ENCODE measurements at places on chromosomes 16 and 17. TPM values are rescaled to one million over a fixed set of nuclear protein-coding genes. Genes with fewer than 3 reads are reported as not detected.

Gene CHST6
- total RNA-seq: not detected

Gene CYB561
- total RNA-seq: 16.9 TPM

Gene PPY
- total RNA-seq: not detected

DNA sequence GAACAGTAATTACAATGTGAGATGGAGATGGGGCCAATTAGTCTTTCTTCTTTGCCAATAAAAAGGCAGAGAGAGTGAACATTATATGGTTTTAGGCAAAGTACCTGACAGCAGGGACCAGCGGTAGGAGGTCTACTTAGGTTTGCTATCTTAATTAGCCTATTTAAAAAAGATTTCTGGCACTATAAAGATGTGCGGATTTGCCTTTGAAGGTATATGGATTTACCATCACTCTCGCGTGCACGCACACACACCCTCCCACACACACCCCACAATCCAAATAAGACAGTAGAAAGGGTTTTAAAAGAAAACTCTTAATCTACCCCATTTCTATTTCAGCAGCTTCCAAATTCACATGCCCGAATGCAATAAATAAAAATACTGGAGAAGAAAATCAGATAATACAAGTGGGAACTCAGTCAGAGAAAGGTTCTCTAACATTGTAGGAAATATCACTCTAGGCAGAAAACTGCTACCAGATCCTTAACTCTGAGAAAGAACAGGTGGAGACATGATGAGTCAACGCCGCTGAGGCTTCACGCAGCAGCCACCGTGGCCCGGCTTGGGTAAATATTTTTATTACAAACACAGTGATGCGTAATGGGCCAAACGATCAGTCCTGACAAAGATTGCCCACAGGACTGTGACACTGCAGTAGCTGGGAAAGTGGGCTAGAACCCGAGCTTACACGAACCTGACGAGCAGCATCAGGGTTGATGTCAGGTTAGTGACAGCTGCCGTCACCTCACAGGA, 66.6 kb upstream of the AXIN2 start:
- H3K4me1 ChIP-seq: peaks cover 4% of the 10 kb centered on the region
- peak overlapping the region; percentile 40 for H3K27ac ChIP-seq
- no peak overlapping the region for H3K4me3 ChIP-seq
- H3K36me3 ChIP-seq: no peaks in the 10 kb centered on the region
- peak; percentile 63 for DNase-seq
- no peaks in the 10 kb centered on the region for H3K27me3 ChIP-seq

- no peaks in the 10 kb centered on the region for H3K36me3 ChIP-seq
- no peak for DNase-seq
- H3K27ac ChIP-seq: no peak overlapping the region
- H3K27me3 ChIP-seq: no peaks in the 10 kb centered on the region
- H3K4me1 ChIP-seq: no peaks in the 10 kb centered on the region
Measured at GRCh38 chr17:75102385-75102821, 7.4 kb upstream of the ARMC7 start.

GRCh38 chr17:48139944-48140343, 32.4 kb downstream of the SNX11 start:
- H3K4me1 ChIP-seq: no peaks in the 10 kb centered on the region
- H3K27me3 ChIP-seq: no peaks in the 10 kb centered on the region
- no peak overlapping the region for H3K4me3 ChIP-seq
- H3K27ac ChIP-seq: no peak overlapping the region
- no peak for DNase-seq

DNA sequence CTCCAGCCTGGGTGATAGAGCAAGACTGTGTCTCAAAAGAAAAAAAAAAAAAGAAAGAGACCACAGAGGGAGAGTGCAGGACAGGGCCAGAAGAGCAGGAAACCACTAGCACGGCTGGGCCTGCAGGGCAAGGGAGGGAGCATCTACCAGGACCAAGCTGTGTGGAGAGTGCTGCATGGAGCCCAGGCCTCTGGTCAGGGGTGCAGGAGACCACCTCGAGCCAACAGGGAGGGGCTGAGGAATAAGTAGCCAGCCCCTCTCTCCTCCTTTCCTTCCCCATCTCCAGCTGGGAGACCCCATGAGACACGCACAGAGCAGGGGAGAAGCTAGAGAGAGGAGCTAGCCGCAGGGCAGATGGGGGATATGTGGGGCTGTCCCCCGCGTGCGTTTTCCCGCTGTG, 67.0 kb upstream of the DNAH17 start:
- H3K36me3 ChIP-seq: no peaks in the 10 kb centered on the region
- H3K4me3 ChIP-seq: no peak overlapping the region
- no peaks in the 10 kb centered on the region for H3K4me1 ChIP-seq
- DNase-seq: no peak
- no peak overlapping the region for H3K27ac ChIP-seq

DNA sequence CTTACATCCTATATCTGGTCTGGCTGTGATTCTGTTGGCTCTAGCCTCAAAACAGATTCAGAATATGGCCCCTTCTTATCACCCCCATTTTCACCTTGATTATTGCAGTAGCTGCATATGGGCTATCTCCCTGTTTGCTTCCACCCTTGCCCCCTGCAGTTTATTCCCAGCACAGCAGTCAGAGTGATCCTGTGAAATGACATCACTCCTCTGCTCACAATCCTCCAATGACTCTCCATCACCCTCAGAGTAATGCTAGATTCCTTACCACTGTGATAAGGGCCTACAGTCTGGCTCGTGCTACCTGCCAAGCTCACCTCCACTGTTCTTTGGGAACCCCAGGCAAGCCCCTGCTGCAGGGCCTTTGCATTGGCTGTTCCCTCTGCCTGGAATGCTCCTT, 92.5 kb downstream of the ASIC2 start:
- no peaks in the 10 kb centered on the region for H3K27me3 ChIP-seq
- no peak for DNase-seq
- no peaks in the 10 kb centered on the region for H3K36me3 ChIP-seq
- peak overlapping the region; percentile 21 for H3K27ac ChIP-seq
- no peak overlapping the region for H3K4me3 ChIP-seq
- no peaks in the 10 kb centered on the region for H3K4me1 ChIP-seq
